AG10803 (cell line): ENCODE measurements at places on chromosomes 2 and 18.

DNA sequence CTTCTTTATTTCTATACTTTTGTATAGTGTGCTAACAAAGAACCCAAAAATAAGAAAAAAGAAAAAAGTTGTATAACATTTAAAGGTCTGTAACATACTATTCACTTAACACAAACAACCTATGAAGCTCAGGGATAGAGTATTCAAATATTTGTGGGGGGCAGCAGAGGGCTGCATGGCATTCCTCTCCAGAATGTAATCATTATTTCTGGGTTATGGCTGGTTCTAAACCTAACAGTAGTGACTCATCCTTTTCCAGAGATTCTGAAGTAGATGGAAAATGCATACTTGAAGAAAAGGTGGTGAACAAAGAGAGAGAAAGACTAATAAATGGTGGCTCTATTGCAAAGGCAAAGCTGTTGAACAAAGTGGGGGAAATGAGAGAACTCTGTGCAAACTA lies 249.4 kb downstream of the NRXN1 start:
- DNase-seq, result no peak

GRCh38 chr2:233929352-233930022 lies 12.3 kb downstream of the TRPM8 start:
- no peak for DNase-seq

- DNase-seq, result no peak
Measured at GRCh38 chr2:60280238-60280637, 273.2 kb downstream of the BCL11A start.

- DNase-seq, result no peak
Measured at GRCh38 chr2:176142281-176142680, 9.1 kb upstream of the HOXD4 start.

GRCh38 chr2:195639959-195640358 lies 17.1 kb upstream of the SLC39A10 start:
- DNase-seq, result no peak

GRCh38 chr2:59076079-59076619 lies 835.0 kb upstream of the FANCL start:
- no peak for DNase-seq
